ENCODE measurements at places on chromosomes 1 and 21. TPM values are rescaled to one million over a fixed set of nuclear protein-coding genes. Genes with fewer than 3 reads are reported as not detected.

DNA sequence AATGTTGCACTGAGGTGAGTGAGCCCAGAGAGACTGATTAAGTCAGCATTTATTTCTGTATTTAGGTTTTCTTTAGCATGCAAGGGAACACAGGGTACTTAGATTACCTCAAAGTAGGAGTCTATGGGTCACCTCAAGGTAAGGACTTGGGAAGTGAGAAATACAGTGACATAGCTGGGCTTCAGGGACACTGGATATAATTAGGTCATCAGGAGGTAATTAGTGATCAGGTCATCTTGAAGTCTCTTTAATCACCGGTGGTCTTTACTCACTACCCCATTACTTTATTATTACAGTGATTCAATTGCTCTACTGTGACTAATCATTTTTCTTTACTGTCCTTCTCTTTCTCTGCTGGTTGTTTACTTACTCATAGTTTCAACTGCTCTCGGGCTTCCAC, 59.9 kb upstream of the KCNK1 start:
- DNase-seq = no peak

DNA sequence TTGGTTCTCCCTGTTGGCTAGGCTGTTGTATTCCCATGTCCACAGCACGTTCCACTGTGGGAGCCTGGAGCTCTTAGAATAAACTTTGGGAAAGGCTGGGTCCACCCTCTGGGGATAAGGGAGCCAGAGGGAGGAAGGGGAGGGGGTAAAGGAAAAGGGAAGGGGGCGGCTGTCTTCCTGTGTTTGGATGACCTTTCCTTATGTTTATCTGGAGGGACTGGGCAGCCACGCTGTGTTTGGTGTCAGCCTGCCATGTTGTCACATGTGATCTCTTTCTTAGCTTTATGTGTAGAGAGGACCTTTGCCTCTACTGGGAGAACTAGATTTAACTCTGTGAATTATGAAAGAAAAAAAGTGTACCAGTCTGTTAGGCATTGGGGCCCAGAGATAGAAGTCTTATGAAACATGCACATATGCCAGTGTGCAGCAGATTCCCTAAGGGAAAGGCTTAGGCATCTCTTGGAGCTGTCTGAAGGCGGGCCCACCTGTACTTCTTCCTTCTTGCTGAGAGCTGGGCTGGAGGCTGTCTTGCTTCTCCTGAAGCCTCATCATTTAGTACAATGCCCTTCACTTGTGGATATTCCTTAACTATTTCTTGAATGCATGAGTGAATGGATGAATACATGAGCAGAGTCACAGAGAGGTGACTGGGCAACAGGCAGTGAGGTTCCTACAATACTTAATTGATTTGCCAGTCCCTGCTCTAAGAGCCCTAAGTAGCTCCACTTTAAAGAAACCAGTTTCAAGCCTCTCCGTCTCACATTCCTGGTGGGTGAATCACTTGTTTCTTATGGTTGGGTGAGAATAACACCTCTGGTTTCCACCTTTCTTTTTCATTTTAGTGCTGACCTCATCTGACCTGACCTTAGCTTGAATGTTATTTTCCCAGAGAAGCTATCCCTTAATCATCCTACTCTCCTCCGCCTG, 62.5 kb upstream of the ARHGAP29 start:
- no peak for DNase-seq

- DNase-seq = no peak
These were observed 24.6 kb upstream of the PRDM15 start for GRCh38 chr21:41903559-41904351.

DNA sequence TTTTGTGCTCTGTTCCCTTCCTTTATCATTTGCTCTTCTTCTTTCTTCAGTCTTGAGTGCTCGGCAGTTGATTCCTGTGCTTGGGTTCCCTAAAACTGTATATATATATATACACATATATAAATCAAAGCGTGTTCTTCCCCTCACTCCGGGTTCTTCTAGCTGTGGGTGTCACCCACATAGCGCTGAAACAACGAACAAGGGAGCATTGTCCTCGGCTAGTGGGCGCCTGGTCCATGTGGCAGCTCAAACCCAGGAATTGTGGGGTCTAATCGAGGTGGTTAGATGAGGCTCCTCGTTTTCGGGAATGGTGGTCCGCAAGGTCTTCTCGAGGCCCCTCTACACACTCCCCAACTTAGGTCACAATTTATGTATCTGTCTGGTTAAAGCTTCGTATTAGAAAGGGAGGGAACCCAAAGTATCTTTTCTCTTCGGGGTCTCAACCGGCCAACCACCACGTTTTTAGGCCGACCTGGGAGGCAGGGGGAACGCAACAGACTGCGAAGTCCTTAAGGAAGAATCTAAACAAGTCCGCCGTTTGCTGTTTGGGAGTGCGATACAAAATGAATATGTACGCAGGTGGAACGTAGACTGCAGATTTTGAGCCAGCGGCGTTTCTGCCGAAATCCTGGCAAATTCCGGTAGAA, 504 bp upstream of the SDHC start:
- DNase-seq = no peak

DNA sequence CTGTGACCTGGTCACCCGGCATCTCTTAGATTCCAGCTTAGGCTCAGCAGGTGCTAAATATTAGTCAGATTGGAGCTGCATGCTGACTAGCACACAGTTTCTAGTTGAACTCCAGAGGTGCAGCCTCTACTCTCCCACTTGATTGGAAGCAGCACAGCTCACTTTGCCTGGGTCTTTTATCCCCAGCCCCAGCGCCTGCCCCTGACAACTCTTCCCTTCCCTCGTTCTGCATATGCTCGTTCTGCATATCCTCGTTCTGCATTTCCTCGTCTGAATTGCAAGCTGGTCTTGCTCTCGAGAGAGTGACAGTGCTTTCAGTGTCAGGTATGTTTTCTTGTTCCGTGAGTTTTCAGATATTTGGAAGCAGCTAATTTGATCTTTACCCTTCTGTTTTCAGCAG, 11.7 kb downstream of the COL18A1 start:
- DNase-seq = no peak

DNA sequence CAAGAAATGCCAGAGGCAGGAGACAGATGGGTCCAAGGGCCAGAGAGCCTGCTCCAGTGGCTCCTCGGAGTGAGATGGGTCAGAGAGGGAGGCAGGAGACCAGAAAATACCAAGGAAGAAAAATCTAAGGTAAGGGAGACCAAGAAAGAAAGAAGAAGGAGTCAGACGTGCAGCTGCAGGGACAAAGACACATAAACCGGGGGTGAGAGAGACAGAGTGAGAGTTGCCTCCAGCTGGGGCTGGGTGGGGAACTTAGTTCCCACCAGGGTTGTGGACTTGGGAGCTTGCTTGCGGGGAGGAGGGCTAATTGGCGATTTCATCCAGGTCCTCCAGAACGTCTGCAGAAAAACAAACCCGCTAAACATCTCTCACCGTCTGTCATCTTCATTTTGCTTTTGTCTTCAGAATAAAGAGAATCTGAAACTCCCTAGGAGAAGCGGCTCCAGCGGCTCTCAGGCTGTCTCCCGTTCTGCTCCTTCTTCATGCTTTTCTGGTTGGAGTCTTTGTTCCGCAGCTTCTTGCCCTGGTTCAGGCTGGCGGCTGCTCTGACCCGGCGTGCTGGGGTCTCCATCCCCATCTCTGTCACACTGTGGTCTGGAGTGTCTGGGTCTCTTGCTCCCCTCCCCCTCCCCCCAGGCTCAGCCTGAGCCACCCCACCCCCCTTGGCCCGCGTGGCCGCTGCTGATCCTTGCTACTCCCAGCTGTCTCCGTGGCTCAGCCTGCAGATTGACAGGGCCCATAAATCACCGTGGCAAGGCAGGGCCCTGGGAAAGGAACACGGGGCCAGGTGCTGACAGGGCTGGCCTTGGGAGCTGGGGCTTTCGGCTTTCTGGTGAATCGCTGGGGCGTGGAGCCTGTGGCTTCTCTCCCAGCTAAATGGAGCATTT, 66.6 kb downstream of the UBIAD1 start:
- DNase-seq = no peak

DNA sequence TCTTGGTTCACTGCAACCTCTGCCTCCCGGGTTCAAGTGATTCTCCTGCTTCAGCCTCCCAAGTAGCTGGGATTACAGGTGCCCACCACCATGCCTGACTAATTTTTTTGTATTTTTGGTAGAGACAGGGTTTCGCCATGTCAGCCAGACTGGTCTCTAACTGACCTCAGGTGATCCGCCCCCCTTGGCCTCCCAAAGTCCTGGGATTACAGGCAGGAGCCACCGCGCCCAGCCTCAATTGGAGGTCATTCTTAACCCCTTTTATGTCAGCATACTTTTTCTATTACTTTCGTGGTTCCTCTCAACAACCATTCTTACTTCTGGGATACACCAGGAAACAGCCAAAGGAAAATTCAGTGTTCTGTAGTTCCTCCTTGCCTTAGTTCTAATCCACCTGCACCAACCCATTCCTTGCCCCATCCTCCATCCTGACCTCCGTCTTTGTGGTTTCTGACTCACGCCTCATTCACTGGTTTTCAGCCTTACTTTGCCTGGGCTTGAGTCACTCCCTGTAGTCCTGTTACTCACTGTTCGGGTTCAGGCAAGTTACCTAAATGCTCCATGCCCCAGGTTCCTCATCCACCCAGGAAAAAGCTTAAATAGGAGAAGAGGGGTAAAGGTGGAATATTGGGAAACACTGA, 12.9 kb upstream of the BCL10 start:
- no peak for DNase-seq

- DNase-seq = no peak
These were observed 234.1 kb upstream of the POGK start for GRCh38 chr1:166605137-166605536.

DNA sequence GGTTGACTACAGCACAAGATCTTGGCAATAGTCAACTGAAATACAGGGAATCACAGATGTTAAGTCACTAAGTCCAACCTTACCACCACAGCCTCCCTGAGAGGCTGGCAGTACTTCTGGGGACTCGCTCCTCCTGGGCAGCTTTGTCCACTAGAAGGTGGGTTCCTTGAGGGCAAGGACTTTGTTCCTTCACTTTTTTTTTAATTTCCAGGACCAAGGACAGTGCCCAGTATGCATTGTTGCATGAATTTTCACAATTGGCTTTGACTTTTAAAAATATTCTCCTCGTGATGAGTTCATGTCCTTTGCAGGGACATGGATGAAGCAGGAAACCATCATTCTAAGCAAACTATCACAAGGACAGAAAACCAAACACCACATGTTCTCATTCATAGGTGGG, 96.7 kb upstream of the IGSF21 start:
- DNase-seq = no peak

DNA sequence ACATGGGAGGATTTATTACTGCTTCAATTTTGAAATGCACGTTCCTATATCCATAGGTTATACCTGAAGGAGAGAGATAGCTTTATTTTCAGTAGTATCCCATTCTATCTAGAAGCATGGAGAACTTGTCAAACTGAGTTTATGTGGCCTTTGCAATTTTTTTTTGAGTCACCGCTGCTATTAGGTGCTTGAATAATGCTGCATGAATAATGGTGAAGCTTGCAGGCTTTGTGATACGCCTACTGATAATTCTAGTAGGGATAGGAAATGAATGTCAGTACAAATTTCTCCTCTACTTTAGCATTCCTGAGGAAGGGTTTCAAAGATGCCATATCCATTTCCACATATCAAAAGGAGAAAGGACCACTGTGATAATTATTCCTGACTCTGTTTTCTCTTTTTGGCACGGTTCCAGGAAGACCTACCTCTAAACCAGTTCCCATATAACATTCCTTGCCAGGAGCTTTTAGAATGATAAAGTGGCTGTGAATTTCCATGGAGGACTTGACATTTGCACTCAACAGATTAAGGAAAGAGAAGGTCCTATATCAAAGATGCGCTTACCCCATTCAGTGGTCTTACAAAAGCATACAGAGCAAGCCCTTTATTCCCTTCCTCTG, 83.5 kb downstream of the SPATA46 start:
- DNase-seq = no peak

GRCh38 chr1:47675047-47675675, 237.3 kb downstream of the FOXD2 start:
- no peak for DNase-seq

PGBD5 gene
- total RNA-seq = 7.5 TPM

KRTAP11-1 gene
- total RNA-seq = not detected

All from left lobe of liver (tissue), 2 donors.